ENCODE measurements at places on chromosomes 6 and 20.
A peak's percentile ranks its signal among the peaks of the same experiment; 100 is the strongest.

DNA sequence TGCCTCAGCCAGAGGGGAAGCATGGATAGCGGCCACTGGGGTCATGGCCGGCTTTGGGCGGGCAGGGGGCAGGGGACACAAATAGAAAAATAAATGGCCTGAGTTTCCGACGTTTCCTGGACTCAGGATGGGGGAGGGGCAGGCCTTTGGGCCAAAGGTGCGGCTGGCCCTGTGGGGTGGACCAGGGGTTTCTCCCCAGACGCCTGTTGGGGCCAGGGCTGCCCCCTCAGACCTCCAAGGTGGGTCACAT is 6.4 kb upstream of the TCEA2 start:
- no peak for DNase-seq

DNA sequence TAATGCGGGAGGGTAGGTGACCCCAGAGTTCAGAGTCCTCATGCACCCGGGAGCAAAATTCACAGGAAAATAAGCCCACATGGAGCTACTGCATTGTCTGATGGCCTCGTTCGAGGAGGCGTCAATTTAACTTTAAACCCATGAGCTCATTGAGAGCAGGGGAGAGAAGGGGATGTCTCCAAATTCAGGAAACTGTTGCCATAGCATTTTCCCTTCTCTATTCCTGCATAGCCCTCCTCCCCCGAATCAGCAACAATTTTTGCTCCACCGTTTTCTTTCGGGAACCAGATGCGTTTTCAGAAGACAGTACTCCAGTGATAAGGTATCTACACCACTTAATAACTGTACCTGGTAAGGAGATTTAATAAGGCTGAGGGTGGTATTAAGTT is 324 bp upstream of the LAMP5 start:
- DNase-seq: no peak

- no peak for DNase-seq
Observed at GRCh38 chr6:5159162-5159561, 74.0 kb downstream of the PPP1R3G start.

GRCh38 chr6:136378888-136379287 is 89.2 kb upstream of the BCLAF1 start:
- DNase-seq: no peak

GRCh38 chr20:21191839-21192238 is 66.0 kb downstream of the KIZ start:
- no peak for DNase-seq

DNA sequence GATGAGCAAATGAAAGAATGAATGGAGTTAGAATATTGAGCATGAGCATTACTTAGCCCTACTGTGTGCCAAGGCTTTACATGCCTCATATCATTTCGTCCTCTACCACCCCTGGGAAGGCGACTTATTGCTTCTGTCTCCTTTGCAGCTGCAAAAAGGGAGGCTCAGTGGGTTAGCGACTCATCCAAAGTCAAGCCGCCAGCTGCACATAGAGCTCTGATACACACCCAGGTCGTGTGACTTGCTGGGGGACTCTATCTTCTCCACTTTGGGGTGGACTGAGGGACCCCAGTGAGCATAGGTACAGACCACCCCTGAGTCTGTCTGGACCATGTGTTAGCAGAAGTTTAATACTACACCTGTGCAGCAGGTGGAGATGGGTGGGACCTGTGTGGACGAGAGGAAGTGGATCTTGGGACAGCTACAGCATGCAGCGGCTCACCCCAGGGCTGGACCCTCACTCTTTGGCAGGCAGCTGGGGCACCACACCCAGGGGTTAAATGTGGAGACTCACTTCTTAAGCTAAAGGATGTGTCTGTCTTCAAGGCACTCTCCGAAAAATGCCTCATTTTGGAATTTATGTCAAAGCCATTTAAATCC is 36.2 kb upstream of the ANGPT4 start:
- no peak for DNase-seq

DNA sequence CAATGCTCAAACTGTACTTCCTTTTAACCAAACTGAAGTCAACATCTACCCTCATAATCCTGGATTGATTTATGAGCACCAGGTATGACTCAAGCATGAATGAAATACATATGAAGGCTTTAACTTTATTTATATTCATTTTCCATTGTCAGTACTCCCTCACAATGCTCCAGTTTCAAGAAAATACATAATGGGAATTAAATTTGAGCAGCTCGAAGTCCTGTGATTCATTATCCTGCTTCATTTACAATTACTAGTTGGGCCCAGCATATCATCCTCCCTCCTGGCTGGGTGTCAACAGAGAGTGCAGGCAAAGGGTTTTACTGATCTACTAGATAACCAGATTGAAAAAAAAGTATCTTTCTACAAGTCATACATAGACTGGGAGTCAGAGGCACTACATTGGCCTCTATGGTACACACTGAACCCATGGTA is 10.1 kb downstream of the SAMHD1 start:
- no peak for DNase-seq

DNA sequence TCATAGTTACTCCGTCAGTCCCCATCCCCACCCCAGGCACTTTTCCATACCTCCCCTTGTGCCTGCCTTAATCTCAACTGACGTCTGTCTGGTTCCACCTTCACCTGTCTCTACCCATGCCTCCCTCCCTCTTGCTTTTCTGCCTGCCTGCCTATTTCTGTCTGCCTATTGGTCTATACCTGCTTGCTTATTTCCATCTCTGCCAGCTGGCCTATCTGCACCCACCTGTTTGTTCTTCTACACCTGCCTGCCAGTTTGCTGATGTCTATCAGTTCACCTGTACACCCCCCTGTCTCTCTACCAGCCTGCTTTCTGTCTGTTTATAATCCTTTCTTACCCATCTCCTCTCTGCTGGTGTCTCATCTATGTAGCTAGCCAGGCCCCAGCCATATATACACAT is 87.5 kb downstream of the RALGAPA2 start:
- peak; percentile 86 for DNase-seq
